ENCODE measurements at places on chromosomes 5 and 9.

GRCh38 chr9:89983411-89983810, 378.6 kb downstream of the GADD45G start:
- DNase-seq = no peak

- peak; percentile 83 for DNase-seq
Measured at GRCh38 chr5:82641331-82642003, 363.3 kb upstream of the RPS23 start.

DNA sequence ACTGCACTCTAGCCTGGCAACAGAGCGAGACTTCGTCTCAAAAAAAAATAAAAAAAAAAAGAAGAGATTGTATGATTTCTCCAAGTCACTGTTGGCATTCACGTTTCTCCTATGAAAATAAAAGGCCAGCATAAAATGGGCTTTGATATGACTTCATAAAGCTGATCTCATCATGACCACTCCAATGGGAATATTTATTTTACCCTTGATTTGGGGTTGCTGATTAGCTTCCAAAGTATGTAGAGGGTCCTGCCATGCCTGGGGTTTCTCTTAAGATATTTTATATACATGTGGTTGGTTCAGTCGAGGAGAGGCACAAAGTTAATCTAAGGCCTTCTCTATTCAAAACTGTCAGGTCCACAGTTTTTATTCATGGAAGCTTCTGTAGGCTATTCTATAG, 247.0 kb upstream of the TNC start:
- no peak for DNase-seq

DNA sequence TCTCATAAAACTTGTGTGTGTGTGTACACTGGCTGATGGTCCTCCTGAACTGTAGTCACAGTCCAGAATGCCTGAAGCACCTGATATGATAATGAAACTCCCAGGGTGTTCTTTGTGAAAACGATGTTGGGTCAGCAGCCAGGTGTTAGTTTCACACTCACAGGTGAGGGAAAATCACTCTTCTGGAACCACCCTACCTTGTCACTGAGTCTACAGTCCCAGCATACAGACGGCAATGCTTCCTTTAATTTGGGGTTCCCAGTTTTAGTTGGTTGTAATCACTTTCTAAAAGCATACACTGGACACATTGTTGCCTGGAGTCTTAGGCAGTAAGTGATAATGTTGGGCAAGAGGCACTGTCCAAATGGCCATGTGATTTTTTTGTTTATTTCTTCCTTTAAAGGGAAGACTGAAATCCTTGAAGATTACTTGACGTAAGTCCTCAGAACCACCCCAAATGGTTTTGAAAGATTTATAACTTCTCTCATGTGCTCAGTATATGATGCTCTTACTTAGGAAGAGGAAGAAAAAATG, 18.2 kb upstream of the MGAT1 start:
- DNase-seq = no peak

DNA sequence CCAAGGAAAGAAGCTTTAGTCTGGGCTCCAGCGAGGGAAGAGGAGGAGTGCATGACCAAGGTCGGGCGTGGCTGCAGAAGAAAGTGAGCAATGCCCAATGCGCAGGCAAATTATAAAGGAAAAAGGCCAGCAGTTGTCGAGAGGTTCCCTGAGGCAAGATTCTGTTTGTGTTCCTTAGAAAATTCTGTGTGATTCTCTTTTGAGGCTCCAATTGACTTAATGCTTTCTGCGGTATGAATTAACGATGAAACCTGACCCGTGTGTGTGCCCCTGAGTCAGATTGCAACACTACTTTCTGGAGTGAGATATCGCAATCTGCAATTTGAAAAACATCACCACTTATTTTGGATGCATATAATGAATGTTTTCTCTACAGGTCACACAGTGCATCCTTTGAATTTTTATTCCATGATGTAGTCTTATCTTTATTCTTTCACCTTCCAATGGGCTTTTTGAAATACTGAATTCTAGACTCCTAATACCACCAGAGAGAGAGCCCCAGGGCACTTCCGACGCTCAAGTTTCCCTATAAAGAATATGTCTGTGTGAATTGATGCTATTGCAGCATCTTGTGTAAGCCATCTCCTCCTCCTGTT, 117.9 kb upstream of the IL6ST start:
- no peak for DNase-seq

- DNase-seq = no peak
Measured at GRCh38 chr9:126904586-126904985, 10.0 kb upstream of the RALGPS1 start.

GRCh38 chr9:109584205-109584604, 86.1 kb upstream of the PTPN3 start:
- peak; percentile 25 for DNase-seq

- no peak for DNase-seq
Measured at GRCh38 chr9:6911901-6912638, 154.3 kb downstream of the KDM4C start.

- peak; percentile 80 for DNase-seq
Measured at GRCh38 chr5:109689740-109690241, at the start of gene MAN2A1. MAN2A1 (plus strand) TSS chr5:109689927; CDS start chr5:109690418, 491 bp downstream.

DNA sequence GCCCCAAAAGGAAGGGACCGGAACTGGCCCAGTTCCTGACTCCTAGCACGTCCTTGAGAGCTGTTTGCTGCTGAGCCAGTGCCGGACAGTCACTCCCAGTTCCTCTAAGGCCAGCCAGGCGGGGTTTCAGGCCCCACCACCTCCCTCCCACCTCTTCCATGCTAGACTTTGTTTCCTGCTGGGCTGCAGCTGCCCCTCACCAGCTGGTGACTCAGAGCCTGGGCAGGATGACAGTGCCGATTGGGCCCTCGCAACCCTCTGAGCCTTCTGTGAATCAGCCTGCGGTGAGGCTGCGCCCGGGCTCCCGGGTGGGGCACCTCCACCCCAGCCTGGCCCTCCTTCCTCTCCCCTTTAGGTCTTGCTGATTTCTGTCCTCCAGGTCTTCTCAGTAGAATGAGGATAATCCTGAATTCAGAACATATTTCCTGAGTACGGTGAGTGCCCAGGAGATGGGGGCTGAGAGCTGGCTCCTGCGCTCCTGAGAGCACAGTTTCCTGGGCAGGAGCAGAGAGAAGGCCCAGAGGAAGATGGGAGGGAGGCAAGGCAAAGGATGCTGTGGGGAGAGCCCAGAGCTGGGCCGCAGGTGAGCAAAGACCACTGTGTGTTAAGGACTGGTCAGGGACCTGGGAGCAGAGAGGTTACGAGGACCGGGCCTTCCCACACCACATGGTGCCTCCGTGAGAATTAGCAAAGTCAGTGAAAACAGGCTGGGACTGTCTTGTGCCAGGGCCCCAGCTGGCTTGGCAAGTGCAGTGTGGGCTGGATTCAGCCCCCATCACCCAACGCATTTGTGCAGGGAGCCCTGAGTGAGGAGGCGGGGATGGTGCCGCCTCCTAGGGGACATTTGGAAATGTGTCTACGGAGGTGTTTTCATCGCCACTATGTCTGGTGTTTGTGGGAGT, 32.9 kb upstream of the STXBP1 start:
- DNase-seq = peak; percentile 100

DNA sequence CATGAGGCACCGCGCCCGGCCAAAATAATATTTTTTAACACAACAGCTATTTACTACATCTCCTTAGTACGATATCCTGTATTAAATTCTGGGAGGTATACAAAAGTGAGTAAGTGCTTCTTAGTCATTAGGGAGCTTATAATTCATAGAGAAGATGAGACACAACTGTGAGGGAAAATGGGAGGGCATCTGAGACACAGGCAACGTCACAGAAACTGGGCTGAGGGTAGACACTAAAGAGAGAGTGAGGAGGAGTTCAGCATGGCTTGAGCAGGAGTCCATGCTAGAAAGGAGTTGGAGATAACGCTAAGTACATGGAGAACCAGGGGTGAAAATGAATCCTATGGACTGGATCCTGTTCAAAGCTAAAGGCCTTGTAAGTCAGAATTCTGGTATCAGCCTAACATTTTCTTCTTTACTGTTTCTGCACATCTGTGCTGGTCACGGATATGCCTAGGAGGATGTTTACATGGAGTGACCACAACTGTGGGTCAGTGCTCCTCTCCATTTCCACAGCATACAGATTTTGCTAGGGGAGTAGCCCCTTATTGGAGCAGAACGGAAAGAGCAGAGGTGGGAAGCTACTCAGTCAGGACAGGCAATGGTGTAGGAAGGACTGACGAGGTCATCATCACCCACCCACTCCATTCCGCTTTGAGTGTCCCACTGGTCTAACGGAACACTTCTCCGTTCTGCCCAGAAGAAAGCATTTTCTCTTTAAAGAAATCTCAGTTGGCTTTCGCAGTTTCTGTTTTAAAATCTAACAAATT, 310.4 kb upstream of the EFNA5 start:
- DNase-seq = no peak

- DNase-seq = no peak
Measured at GRCh38 chr9:98402019-98402840, 146.8 kb upstream of the TBC1D2 start.

DNA sequence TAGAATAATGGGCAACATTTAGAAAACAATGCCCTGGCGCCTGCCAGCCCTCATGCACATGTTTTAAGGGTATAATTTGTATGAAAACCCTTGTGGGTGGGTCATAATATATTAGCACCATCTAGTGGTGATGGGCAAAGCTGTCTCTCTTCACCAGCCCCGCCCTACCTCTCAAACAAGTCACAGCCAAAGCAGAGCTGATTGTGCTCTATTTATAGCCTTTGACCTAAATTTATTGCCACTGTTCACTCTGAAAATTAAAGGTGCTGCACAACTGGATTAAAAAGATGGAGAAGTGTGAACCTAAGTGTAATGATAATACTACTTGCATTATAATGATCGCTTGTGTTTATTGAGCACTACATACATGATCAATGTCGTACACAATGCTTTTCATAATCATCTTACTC, 131.9 kb upstream of the ANKH start:
- DNase-seq = peak; percentile 82

- DNase-seq = peak; percentile 86
Measured at GRCh38 chr5:72441862-72442540, 65.2 kb downstream of the ZNF366 start.

DNA sequence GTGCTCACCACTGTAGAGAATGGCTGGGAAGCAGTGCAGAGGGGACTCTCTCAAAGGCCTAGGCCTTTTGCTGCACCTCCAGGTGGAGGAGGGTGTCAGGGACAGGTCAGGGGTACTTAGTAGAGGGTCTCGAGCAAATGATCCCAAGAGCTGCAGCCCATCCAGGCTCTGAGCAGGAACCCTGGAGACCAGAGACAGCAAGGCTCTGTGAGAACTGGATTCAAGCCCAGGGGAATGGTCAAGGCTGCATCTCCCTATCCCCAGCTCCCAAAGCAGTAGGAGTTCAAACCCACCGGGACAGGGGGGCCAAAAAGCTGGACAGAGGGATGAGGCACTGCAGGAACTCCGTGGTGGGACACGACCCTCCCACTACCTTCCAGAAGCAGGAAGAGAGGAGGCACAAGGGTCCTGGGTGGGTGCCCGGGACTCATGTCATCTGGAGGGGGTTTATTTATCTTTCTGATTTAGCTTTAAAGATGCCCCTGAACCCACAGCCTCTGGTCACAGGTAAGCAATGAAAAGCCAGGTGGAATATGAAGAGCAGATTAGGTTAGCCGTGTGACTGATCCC, 124.8 kb downstream of the MVB12B start:
- no peak for DNase-seq

DNA sequence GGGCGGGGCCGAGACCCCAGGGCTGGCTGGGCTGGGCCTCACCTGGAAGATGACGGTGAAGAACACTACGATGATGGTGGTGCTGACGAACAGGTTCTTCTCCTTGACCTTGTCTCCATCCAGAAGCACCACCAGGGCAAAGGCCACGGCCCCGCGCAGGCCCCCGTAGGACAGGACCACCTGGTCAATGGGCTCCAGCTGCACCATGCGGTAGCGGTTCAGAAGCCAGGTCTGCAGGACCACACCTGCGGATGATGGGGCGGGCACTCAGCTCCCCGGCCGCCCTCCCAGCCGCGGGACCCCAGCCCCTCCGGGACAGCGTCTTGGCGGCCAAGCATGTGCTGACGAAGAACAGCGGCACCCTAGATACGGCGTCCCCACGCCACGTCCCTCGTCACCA, 39.5 kb downstream of the EXOC3 start:
- DNase-seq = no peak

GRCh38 chr9:37820142-37820541, 19.5 kb downstream of the DCAF10 start:
- no peak for DNase-seq

DNA sequence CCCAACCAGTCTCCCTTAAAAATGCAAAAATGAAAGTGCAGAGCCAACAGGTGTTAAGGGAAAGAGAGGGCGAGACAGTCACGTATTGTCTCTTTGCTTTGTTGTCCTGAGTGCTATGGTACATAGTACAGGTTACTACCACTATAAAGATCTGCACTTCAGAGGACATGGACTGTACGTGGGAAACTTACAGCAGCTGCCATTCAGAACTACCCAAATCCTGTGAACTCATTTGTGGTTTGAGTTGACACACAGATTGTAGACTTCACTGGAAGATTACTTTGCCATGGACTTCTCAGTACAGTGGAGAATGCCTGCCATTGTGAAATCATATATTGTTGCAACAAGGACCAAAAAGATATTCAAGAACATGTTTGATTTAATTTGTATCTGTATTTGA, 34.8 kb downstream of the FBXO38 start:
- DNase-seq = no peak

DNA sequence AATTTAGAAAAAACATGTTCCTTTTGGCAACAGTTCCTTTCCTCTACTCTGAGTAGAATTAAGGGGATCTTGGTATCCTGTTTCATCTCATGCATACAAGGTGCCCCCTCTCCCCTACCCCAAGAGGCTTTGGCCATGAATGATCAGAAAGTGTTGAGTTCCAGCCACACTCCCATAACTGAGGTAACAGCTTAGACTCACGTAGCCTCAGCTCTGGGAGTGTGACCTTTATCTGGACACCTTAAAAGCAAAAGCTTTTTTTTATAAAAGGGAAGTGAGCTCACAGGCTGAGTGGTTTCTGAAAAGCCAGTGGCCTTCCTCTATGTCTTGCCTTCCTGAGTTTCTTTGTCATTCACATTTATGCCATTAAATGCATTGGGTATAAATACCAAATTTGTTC, 900 bp upstream of the HAVCR2 start:
- DNase-seq = no peak

DNA sequence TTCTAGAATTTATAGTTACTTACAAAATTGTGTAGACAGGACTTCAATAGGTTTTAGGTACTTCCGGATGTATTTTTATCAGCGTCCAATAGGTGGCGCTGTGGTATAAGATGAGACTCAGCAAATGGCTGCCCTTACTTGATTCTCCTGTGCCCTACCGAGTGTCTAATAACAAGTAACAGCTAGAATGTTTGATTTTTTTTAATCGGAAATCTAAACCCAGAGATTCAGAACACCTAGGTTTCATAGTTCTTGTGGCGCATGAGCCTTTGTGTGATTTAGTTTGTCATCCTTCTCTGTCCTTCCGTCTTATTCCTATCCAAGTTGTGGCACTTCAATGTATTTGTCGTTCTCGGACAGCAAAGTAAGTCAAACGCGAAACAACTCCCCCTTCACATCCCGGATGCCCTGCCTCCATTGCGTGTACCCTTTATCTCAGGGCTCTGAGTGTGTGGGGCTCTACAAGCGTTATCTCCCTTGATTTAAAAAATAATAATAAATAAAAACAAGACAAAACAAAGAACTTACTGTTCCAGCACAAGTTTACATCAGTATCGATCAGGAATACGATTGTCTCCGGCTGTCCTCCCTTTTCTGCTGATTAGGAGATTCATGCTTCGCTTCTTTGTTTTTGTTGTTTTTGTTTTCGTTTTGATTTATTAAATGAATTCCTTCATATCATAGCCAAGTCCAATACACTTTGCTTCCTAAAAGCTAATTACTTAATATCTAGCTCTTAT, 50.7 kb upstream of the SLC30A5 start:
- DNase-seq = peak; percentile 94

GRCh38 chr9:133950629-133951111, 41.5 kb downstream of the VAV2 start:
- DNase-seq = no peak

- no peak for DNase-seq
Measured at GRCh38 chr9:121863955-121864354, 212.5 kb downstream of the DAB2IP start.
